Effector CD4-positive, alpha-beta T cell (primary cell): ENCODE measurements at places on chromosomes 1 and 21.

DNA sequence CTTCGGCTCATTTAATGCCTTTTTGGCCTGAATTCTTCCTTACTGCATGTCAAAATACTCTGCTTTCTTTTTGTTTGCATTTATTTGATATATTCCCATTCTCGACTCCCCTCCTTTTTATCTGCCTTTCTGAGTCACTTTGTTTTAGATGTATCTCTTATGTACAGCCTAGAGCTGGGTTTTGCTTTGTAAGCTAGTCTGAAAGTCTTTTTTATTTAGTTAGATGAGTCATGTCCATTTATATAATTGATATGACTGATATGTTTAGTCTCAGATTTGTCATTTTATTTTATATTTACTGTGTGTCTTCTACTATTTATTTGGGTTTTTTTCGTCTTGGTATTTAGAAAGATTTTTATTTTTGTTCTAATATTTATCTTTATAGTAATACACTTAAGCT lies 33.6 kb upstream of the GNG5 start:
- DNase-seq = no peak

DNA sequence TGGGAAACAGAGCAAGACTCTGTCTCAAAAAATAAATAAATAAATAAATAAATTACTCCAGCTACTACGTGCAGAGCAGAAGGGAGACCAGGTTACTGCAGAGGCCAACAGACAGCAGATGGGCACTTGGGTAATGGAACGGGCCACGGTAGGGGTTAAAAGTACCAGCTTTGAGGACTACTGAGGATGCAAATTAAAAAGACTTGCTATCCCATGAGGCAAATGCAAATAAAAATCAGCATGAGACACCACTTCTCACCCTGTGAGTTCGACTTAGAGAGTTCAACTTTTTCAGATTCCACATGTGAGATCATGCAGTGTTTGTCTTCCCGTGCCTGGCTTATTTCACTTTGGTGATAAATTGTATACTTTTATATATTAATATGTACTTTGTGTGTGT lies 6.6 kb downstream of the SLC2A5 start:
- DNase-seq = no peak

DNA sequence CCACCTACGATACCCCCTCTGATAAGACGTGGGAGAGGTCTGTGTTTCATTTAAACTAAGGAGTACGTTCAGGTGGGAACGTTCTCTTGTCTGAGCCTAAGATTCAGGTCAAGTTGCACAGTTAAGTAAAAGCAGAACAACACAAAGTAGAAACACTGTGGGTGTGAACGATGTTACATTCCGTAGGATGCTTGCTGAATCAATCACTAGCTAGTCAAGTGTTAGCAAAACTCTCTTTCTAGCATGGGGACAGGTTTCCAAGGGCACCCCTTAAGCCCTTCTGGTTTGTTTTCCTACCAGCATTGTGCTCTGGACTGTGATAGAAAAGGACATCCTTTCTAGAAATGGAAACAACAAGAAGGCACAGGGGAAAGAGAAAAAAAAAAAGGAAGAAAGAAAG lies 13.3 kb downstream of the C1orf162 start:
- DNase-seq = no peak

GRCh38 chr1:208137193-208137592 lies 107.0 kb downstream of the PLXNA2 start:
- no peak for DNase-seq

- no peak for DNase-seq
These were observed 47.2 kb downstream of the SLC19A1 start for GRCh38 chr21:45494851-45495680.

- DNase-seq = no peak
These were observed 112.3 kb upstream of the NFIA start for GRCh38 chr1:60969971-60970509.
